Activated T-helper 1 cell treated with anti-CD3 and anti-CD28 coated beads, Interleukin-2, amount 50 U/mL, for 16 hours (primary cell): ENCODE measurements at places on chromosomes 2 and 18.

GRCh38 chr2:41194230-41194629 is 742.3 kb upstream of the SLC8A1 start:
- no peak for DNase-seq

GRCh38 chr2:105487142-105488069 is 88.6 kb upstream of the FHL2 start:
- no peak for DNase-seq

DNA sequence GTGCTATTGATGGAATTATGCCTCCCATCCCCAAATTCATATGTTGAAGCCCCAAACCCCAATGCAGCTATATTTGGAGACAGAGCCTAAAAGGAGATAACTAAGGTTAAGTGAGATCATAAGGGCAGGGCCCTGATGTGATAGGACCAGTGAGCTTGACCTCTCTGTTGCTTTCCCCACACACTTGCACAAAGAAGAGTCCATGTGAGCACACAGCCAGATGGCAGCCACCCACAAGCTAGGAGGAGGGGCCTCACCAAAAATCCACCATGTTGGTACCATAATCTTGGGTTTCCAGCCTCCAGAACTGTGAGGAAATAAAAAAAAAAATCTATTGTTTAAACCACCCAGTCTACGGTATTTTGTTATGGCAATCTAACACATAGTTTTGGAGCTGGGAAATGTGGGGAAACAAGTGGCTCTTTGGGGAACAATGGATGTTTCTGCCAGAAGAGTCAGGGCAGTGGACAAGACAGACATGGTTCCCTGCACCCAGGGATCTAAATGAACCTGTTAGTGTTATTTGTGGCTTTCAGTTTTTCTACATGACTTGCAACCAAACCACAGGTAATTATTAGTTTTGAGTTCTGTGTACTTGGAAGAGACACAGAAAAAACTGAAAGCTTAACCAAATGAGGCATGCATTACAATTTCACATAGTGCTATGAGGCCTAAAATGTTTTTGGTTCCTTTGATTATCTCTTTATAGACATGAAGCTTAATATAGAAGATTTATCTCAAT is 259.1 kb downstream of the LTBP1 start:
- DNase-seq = no peak

DNA sequence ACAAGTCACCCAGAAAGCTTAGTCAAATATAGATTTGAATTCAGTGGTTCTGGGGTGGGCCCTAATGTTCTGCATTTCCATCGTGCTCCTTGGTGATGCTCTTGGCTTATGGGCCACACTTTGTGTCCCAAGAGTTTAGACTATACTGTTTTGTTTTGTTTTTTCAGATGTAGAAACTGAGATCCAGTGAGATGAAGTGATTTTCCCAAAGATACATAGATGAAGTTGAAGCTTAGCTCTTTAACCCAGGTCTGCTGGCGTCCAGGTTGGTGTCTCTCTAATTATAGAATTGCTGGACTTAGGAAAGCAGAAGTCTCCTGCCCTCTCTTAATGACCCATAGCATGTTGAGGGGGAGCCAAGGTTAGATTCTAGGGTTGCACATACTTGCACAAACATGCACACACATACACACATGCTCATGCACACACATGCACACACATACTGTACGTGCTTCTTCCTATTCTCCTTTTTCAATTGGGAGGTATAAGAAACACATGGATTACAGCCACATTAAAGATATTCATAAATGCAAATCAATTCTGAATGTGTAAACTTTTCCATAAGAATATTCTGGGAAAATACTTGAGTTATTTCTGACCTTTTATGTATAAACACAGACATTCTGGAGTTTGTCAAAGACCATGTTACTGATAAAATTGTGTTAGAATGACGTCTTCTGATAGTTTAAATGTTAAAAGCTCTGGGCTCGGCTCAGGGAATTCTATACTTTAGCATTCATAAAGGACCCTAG is 41.3 kb upstream of the IL1R1 start:
- DNase-seq = no peak

DNA sequence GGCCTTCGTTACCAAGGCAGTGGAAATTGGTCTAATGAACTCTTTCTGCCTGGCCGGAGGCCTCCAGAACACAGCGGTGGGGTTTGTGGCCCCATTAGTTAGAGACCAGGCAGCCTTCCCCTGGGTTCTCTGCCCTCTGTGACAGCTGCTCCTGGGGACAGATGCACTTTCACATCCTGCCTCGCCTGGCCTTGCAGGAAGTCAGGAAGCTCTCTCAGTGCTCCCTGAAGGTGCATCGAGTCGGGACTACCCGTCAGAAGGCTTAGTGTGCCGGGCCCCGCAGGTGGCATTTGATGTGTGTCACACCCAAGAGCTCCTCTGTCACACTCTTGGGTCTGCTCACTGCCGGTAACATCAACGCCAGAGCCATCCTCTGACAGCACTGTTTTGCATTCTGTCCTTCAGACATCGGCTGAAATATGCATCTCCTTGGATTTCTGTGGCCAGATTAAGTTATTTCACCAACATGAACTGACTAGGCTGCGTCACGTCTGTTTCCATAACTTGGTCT is 158.3 kb downstream of the LDLRAD4 start:
- peak; percentile 43 for DNase-seq

DNA sequence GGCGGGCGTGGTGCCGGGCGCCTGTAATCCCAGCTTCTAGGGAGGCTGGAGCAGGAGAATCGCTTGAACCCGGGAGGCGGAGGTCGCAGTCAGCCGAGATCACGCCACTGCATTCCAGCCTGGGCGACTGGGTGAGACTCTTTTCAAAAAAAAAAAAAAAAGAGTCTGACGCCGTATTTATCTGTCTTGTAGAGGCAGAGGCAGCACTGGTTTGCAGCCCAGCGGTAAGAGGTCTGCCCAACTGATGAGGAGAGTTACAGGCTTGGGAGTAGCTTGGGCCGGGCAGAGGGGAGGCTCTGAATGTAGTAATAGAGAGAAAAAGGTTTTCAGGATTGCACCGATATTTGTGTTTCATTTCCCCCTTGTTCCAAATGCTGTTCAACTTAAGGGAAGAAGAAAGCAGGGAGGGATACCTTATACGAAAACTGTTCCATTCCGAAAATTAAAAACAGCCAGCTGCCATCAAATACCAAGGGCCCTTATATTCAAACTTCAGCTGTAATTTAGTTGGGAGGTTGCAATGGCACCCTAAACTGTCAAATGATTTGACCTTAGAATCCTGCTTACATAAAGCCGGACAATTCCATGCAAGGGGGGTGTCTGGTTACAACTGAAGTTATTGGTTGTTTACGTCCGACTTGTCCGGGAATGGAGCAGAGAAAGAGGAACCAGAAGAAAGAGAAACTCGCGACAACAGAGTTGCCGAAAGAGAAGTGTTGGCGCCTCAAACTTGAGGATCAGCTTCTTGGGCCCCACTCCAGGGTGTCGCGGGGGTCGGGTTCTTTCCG is 9.2 kb upstream of the SP9 start:
- DNase-seq = no peak

DNA sequence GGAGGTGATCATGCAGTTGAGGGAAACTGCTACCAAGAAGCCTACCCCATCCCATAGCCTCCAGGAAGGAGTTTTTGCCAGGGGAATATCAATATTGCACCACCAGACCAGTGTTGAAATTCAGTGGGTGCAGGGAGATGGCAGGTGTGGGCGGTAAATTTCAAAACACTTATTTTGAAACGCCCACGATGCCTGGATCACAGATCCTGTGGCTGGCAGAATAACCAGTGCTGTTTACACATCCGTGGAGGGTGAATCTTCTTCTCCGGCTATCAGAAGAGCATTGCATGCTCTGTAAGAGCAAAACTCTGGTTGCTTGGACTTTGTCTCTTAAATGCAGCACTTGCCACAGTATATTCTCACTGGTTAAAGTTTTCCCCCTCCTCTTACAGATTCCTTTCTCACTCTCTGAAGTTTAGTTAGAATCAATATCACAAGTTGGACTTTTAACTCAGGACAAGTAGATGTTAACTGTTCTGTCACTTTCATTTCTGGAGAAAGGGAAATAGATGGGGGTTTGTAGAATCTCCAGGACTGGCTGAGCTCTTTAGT is 70.5 kb upstream of the ZCCHC2 start:
- DNase-seq = no peak

- DNase-seq = no peak
Measured at GRCh38 chr18:22713511-22713910, 219.6 kb upstream of the RBBP8 start.

DNA sequence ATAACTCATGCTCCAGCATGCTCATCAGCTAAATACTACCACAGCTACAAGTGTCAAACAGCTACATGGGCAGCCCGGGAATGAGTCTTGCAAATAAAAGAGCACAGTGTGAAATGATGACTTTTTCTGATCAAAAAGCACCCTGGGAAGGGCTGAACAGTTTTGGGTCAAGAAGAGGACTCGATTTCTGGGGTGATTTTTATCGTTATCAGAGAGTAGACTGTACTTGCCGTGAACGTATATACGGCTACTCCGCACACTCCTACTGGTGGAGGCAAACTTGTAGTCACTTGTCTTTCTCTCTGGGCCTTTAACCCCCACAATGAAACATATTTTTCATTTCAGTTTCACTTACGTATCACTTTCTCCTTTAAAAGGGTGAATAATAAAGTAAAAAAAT is 54.4 kb downstream of the NCKAP5 start:
- no peak for DNase-seq

DNA sequence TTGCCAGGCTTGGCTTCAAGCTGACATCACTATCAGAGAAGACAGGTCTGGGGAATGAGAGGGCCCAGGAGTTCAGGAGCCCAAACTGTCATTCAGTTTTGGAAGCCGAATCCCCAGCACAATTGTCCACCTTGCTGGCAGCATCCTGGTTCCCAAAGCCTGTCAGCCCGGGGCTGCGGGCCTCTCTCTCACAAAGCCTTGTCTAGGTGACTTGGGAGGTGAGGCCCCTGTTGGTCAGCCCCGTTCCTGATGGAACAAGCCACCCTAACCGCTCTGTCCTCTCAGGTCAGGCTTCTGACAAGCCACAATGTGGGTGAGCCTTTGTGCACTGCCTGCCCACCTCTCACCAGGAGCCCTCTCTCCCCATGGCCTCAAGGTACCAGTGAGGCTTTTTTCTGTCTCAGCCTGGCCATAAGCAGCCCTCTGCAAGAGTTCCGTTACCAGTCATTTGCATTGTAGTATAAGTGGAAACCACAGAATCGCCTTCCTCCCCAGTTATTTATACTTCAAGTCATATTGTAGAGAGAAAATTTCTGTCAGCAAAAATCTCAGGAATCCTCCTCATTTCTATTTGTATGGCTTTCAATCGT is 100.6 kb downstream of the MSH2 start:
- DNase-seq = no peak

DNA sequence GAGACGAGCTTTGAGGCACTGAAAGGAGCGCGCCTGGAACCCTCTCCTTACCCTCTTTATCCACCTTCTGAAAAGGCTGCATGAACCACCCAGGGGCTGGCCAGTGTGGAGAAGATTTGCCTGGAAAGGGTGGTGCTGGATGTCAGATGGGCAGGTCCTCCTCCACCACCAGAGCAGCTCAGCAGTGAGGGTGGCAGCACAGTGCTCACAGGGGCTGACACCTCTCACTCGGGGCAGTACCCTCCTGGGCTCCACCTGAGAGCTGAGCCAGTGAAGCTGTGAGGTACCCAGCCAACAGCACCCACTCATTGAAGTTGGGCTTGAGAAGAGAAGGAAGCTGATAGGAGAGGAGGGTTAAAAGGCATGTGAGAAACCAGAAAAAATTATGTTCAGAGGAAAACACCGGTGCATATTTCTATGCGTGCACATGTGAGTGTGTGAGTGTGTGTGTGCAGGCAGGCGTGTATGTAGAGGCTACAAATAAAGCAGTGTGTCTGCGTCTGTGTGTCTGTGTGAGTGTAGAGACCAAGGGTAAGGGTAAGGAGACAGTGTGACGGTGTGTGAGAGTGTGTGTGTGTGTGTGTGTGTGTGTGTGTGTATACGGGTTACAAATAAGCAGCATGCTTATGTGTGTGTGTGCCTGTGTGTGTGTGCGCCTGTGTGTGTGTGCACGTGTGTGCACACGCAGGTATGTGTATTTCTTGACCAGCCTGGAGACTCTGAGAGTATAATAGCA is 40.7 kb downstream of the TEX44 start:
- no peak for DNase-seq

DNA sequence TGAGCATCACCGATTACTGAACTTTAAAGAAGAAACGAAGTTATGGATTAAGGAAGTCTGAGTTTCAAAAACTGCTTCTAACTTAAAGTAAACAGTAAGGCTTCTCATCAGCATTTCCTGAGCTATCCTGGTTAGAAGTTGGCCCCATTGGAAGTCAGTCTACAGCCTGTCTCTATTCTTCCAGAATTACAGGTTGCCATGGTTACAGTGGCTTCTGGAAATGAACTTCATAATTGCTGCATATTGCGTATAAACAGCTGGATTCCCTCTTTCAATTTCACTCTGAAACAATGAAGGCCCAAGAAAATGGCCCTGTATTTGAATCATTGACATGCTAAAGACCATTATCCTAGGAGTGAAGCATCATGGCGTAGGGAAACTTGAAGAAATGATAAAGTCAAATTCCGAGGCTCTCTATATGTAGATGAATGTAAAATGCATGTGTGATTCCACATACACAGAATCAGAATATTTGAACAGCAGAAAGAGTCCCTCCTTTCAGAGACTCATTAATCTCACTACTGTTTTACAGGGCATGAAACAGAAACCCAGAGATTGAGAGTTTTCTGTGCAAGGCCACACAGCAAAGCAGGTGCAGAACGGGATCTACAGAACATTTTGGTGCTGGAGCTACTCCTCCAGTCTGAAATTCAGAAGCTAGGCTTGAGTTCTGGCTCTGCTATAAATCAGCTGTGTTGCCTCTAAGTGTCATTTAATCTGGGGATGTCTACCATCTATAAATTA is 856.4 kb upstream of the CELF4 start:
- no peak for DNase-seq

DNA sequence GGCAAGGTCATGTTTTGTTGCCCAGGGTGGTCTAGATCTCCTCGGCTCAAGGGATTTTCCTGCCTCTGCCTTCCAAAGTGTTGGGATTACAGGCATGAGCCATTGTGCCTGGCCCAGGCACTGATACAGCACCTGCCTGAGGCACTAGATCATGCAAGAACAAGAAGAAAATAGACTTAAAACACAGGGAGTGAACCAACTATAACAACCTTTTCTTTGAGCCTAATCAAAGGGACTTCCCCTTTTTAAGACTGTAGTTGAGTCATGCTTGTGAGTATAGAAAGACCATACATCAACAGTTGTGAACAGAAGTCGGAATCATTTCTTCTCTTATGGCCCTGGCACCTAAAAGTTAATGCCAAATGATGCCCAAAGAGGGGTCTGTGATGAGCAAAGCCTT is 47.9 kb upstream of the MAPRE2 start:
- no peak for DNase-seq

GRCh38 chr2:192298664-192299063 is 103.9 kb upstream of the TMEFF2 start:
- no peak for DNase-seq

GRCh38 chr18:51461956-51462355 is 264.5 kb upstream of the MEX3C start:
- no peak for DNase-seq

DNA sequence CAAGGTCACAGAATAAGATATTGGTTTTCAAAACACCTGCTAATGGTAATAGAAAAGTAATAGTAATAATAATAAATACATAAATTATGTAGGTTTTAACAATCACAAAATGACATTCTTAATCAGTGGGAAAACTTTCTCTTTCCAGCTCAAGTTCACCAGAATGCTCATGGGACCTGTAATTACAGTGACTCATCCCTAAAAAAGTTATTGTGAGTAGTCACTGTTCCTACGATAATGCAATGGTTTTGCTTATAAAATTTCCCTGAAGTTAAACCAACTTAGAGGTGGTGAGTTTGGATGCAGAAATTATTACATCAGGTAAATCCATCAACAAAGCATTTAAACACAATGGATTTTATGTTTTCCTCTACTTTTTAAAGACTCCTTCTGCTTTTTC is 502.3 kb downstream of the PID1 start:
- no peak for DNase-seq

- no peak for DNase-seq
Measured at GRCh38 chr18:51076503-51076902, 46.5 kb downstream of the SMAD4 start.
